ENCODE measurements at places on chromosomes 5 and 9.

- DNase-seq: no peak
Measured at GRCh38 chr9:116843863-116844620, 156.9 kb downstream of the TRIM32 start.

DNA sequence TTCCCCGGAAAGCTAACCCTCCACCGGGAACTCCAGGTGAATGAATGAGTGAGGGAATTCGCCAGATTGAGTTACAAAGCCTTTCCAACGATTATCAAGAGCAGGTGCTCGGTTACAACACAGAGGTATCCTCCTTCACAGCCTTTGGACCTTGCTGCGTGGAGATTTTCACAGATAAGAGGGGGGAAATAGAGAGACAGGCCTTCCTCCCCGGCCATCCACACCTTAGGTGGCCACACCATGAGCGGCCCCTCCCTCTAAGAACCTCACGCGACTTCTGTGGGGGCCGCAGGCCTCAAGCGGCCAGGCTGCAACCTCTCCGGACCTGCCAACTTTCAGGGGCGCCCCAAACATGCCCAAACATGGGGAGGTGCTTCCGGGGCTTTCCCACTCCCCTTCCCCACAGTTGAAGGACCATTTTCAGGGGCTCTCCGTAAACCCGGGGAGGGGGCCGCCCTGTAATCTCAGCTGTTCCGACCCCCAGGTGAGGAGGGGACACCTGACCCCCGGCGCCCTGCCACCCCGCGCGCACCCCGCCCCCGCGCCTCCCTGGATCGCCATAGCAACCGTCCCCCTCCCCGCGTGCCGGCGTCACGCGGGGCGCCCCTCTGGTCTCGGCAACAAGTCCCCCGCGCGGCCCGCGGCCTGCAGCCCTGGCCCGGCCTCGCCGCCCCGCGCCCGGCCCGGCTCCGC, 603 bp downstream of the DENND1A start:
- peak; percentile 32 for DNase-seq

DNA sequence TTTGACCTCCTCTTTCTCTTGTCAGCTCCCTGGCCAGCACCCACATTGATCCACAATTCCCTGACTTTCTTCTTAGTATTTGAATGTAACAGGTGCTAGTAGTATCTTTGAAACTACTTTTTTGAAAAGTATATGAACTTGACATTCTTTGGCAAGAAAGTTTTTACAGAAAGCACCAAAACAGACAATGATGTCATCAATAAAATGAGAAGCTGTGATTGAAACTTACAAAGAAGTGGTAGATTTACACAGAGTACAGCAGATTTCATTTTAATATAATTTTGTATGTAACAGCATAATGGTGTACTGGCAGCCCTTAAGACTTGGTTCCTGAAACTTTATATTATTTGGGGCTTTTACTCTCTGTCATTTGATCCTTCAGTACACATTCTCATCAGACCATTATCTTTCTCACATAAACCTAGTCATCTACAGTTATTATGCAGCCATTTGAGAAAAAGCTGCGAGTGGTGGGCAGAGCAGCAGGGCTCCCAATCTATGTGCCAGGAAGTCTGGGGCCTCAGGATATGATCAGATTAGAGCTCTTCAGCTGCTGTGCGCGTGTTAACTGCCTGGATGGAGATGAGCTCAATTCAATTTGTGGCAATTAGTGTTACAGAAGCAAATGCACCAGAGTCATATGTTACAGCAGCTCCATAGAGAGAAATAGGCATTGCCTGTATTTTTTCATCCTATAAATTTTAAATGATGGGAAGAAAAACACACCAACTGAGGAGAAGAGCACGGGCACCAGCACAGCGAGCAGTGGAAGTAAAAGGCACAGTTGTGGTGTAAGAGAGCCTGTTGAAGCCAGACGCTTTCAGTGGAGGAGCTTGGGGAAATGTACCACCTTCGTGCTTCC, 126.1 kb downstream of the STARD4 start:
- DNase-seq: peak; percentile 12

GRCh38 chr9:126499911-126500599, 113.7 kb upstream of the LMX1B start:
- DNase-seq: no peak

DNA sequence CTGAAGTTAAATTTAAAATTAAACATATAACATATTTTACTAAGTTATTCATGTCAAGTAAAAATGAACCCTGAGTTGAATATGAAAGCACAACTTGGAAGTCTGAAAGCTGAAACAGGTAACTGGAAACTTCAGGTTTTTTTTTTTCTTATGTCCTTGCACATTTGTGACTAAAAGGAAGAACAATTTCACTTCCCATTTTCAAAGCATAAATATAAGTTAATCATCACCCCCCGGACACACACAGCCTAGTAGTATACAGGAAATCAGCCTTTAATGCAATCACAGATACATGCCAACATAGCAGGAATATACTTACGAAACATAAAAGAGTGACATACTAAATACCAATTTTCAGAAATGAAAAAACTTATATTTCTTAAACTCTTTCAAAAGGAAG, 225.9 kb downstream of the RFX3 start:
- peak; percentile 31 for DNase-seq

DNA sequence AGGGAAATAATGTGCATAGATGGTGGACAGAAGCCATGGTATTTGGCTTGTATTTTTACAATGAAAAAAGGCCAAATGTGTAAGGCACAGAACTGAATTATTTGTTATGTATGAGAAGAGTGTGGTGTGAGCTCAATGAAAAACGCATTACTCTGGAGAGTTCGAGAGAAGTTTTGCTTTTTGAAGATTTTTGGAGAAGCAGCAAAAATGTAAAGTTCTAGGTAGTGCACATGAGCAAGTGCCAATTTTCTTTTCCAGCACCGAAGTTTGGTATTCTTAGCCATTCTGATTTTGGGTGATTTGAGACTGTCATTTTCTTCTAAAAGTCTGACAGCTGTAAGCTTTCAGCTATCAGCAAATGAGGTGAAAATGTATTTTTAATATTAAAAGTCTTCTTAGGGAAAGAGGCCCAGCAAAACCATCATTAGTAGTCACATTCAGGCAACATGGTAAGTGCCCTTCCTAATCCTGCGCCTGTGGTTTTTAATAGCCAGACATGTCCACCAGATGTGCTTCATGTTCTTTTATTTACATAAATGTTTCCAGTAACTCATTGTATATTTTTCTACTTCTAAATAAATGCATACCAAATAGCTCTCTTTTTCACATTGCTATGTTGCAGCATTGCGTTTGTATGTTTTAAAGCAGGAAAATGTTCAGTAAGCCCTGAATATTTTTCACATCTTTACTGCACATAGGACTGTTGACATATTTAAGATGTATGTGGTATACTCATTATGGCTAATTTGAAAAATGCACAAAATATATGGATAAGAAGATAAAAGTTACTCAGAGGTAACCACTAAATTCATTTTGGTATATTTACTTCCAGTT, 50.4 kb downstream of the RASGRF2 start:
- no peak for DNase-seq

- peak; percentile 23 for DNase-seq
Measured at GRCh38 chr5:95615164-95615467, 4.8 kb upstream of the GPR150 start.

GRCh38 chr5:79898611-79899010, 92.5 kb downstream of the MTX3 start:
- DNase-seq: no peak

DNA sequence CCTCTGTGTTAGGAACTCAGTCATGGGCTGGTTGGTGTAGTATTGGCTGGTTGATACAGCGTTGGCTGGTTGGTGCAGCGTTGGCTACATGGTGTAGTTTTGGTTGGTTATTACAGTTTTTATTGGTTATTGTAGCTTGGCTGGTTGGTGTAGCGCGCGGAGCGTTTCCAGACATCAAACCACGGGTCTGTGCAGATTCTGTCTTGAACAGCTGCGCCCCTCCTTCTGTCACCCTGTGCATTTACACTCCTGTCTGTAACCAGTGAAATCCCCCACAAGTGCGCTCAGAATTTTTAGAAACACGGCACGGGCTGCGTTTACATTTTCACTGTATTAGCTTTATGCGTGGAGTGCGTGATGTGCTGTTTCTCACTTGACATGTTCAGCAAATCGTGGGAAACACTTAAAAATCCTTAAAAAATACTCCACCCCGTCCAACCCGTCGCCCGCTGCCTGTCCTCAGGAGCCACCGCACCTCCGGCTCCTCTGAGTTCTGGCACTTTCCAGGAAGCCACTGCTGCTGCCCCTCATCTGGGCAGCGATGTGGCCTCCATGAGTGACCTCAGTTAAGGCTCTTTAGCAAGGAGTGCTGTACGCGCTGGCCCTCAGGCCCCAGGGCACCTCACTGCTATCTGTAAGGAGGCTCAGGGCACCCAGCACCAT, 20.8 kb downstream of the NKD2 start:
- DNase-seq: no peak

GRCh38 chr5:54520940-54521339, 3.4 kb downstream of the SNX18 start:
- no peak for DNase-seq

DNA sequence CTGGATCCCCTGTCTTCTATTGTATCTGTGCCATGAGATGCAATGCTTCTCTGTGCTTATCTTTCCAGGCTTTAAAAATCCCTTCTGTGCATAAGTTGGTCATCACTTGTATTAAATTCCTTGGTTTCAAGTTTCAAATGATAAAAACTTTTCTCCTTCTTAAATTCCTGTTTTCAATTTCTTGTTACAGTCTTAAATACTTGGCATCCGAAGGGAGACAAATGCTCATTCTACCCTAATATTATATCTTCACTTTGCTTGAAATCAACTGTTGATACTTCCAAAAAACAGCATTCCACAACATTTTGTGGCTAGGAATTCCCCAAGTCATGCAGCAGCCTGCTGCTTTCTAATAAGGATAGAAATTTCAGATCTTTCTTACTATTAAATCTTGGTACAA, 413.2 kb upstream of the ACTBL2 start:
- DNase-seq: no peak

GRCh38 chr9:107472581-107473340, 16.8 kb downstream of the KLF4 start:
- DNase-seq: no peak

GRCh38 chr5:124034963-124035362, 523.0 kb downstream of the CSNK1G3 start:
- DNase-seq: no peak

DNA sequence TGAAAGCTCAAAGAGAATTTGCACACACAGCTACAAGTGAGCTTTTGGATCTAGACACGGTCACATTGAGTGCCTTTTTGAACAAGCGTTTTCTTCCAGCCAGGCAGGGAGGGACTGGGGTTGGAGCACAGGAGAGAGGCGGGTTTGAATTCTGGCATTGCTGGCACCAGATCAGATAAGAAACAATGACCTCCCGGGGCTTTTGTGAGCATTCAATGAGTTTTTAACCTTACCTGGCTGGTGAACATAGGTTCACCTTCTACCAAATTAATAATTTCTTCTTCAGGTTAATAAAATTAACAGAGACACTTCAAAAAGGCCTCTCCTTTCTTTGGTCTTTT, 312.9 kb upstream of the MSX2 start:
- DNase-seq: no peak

GRCh38 chr5:150146235-150146634, 9.4 kb downstream of the PDGFRB start:
- DNase-seq: no peak

GRCh38 chr9:18706648-18707047, 232.7 kb downstream of the ADAMTSL1 start:
- no peak for DNase-seq

- no peak for DNase-seq
Measured at GRCh38 chr5:109304309-109304708, 105.5 kb downstream of the PJA2 start.

GRCh38 chr5:39420482-39421145, 4.2 kb downstream of the DAB2 start:
- DNase-seq: peak; percentile 71

DNA sequence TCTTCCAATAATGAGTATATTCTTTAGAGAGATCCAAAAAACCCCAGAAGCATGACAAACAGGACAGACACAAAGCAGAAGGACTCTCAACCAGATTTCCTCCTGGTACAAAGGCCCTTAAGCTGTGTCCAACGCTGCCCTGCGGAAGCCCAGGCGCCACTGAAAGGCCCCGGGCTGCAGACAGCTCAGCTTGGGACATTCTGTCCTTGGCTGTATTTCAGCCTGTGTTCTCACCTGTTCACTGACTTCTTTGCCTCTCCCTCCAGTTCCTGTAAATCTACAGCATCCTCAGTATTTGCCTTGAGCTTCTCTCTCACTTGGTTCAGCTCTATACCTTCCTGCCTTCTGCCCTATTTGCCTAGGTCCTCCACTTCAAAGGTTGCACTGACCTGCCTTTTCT, 96.5 kb downstream of the SH3TC2 start:
- no peak for DNase-seq

GRCh38 chr9:77648234-77649108, at the start of gene GNA14:
Gene GNA14, minus strand, starts transcription at chr9:77648322. Its CDS starts 529 bp downstream, at chr9:77647793.
- DNase-seq: peak; percentile 47

DNA sequence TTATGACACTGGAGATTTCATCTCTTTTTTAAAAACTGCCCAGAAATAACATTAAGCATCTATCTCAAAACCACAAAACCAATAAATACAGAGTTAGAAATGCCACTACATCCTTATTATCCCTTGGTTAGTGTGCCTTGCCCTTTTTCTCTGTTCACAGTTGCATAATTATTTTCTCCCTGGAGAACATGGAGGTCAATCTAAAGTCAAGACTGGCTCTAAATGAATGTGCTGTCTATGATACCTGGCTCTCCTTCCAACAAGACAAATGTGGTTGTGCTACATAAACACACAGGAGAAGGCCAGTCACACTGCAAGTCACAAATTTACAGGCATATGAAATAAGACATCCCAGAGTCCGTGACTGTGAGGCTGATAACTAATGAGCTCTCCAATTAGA, 2.8 kb downstream of the FBN2 start:
- DNase-seq: no peak

GRCh38 chr9:137222190-137223077, at the start of gene RNF208:
Gene RNF208, minus strand, starts transcription at chr9:137222240. Its CDS starts 1,028 bp downstream, at chr9:137221212.
- DNase-seq: peak; percentile 18

- no peak for DNase-seq
Measured at GRCh38 chr5:123132316-123132715, 43.3 kb downstream of the PRDM6 start.

DNA sequence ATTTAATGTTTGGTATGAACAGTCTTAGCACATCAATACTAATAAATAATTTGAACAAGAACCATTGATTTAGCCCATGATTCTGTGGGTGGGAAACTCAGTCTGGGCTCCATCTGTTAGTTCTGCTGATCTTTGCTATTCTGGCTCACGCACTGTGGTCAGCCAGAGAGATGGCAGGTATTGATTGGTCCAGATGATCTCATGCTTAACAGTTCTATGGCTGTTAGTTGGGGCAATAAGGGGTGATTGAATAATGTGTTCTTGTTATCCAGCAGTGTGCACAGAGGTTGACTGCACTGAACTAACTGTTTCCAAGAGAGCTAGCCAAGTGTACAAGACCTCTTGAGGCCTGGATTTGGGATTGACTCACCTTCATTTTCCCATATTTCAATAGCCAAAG, 824.3 kb downstream of the SEMA5A start:
- DNase-seq: no peak

DNA sequence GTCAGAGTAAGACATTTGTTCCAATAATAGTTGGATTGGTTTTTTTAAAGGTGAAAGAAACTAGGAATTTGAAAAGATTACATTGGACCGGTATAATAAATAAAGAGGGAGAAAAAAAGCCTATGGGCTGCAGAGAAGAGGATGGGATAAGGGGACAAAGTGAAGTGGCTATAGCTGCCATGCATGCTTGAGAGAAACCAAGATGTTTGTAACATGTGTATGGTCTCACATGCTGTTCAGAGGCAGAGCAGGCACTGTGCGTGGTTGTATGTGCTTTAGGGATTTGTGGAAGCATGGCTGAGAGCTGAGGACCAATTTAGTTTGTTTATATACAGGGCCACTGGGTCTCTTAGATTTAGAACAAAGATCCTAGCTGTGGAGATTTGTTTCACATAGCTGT, 32.7 kb downstream of the LNPEP start:
- DNase-seq: no peak
